ENCODE measurements at places on chromosomes 7 and 10.

DNA sequence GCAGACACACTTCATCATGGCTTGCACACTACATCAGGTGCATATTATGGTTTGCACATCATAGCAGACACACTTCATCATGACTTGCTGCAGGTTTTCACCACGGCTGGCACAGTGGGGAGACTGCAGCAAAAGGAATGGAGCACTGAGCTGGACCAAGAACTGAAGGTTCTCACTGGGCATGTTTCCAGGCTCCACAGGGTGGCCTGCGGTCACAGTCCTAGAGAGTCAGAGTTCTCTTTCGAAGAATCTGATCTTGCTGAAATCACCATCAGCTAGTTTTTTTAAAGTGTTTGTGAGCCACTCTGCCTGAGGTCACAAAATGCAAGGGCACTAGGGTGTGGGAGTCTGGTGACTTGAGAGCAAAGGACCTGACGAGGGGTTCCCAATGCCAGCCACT lies 140.4 kb upstream of the NPY start:
- no peak for DNase-seq

DNA sequence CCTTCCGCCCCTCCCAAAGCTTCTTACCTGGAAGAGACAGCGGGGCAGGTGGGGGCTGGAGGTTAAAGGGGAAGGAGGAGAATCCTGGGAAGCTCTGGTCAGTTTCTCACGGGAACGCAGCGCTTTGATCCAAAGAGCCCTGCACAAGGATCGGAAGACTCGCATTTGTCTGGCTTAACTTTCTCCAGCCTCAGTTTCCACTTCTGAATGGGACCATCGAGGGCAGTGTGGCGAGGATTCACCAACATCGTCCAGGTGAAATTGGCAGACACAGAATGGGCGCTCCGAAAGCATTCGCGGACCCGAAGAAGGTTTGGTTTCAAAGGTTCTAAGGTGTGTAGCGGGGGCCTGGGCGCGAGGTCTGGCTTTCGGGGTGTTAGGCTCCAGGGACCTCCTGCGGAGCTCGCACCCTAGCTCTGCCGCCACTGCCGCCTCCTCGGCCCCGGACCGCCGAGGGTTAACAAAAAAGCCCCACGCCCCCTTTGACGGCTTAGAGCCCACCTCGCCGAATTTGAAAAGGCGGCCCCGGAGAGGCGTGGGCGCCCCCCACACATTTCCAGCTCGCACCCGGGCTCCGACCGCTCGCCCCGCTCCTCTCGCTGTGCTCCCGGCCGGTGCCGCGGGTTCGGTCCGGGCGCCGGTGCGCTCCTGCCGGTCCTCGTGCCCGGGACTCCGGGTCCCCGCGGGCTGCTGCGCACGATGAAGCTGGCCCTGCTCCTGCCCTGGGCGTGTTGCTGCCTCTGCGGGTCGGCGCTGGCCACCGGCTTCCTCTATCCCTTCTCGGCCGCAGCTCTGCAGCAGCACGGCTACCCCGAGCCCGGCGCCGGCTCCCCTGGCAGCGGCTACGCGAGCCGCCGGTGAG lies at the start of gene COL26A1:
Gene COL26A1, plus strand, starts transcription at position 542 of the 862 bp plus-strand sequence. Its CDS starts 158 bp downstream, at position 700.
- DNase-seq: no peak

DNA sequence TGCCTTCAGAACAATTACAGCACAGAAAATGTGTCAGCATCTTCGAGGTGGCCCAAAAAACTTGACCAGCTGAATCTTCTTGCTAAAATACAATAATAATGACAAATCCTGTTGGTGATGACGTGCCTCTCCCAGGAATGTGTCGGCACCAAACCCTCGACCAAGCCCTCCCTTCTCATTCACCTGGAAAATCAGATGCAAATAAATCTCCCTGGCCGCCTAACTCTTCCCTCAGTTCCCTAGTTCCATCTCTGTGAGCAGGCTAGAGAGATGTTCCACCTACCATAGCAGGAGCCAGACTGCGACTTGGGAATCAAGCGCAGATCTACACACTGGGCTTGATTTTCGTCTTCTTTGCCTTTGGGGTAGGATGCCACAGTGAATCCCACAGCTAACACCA lies 4.1 kb downstream of the PRSS1 start:
- no peak for DNase-seq

DNA sequence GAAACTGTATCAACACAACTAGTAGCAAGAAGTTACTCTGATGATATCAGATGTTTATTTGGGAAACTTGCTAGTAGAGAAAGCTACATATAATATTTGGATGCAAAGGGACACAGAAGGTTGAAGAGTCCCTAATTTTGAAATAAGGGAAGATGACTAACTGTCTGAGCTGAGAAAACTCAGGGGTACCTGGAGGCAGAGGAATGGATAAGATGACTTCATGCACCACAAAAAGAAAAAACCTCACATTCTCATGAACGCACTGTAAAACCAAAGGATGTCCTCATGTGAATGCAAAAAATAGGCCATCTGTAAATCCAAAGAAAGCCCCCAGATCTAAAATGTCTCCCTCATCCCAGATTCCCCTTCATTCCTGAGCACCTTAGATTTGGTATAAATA lies 29.3 kb downstream of the PRSS2 start:
- DNase-seq: no peak

DNA sequence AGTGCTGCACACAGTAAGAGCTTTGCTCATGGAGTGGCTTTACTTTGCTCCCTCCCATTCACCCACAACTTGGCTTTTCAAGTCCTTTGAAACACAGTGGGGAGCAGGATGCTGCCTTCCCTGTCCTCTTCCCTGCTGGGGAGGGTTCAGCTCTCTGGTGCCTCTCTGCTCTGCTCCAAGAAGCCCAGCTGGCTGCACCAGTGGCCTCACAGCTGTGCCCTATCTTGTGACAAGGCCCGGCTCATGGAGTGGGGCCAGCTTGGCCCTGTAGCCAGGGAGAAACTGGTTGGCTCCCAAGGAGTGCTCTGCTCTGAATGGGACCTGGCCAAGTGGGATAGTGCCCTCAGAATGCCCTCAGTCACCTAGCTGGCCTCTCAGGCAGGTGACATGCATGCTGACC lies 212.3 kb upstream of the ZMIZ1 start:
- DNase-seq: no peak

DNA sequence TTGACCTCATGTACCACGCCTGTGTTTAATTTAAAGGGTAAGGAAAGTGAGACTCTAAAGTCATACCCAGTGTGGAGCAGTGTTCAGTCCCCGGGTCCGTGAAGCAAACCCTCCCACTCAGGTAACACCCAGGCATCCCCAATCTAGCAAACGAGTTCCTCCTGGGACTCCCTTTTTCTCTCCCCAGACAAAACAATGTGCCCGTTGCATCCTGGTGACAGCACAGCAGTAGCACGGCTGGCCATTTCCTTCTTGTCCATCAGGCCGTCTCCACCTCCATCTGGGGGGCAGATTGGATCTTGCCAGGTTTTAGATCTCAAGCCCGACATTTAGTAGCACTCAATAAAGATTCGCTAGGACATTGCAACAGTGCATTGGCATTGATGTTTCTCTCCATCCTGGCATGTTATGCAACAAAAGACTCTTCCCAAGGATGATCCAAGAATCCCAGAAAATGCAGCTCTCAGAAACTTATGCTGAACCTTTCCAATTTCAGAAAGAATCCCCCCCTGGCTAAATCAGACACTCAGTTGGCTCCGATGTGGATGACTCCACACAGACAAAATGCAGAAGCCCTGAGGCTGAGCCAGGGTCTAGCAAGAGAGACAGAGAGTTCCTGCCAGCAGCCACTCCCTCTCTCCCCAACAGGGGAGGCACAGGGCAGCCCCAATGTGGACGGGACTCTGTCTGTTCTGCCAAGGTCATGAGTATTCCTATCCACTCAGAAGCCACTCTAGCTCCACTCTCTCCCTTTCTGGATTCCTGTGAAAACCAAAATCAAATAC lies 274.5 kb upstream of the MGMT start:
- no peak for DNase-seq

GRCh38 chr10:29386342-29386999 lies 97.6 kb downstream of the LYZL1 start:
- DNase-seq: no peak

DNA sequence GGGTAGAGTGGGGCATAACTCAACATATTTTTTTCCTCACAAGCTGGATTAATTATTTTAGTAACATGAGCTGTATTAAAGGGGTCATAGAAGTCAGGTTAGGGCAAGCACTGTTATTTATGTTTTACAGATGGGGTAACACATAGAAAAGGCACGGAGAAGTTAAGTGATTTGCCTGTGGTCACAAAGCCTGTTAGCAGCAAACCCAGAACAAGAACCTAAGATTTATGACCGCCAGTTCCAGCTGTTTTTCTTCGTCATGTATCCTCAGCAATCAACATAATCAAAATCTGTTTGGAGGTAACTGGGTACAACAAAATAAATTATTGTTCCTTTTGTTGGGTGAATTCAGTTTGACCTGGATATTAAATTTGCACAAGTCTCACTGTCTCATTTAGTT lies 57.2 kb upstream of the BET1 start:
- DNase-seq: no peak

GRCh38 chr10:101096378-101096777 lies 34.6 kb downstream of the KAZALD1 start:
- DNase-seq: no peak

GRCh38 chr10:7492660-7493046 lies 81.8 kb upstream of the SFMBT2 start:
- DNase-seq: no peak

- DNase-seq: no peak
Measured at GRCh38 chr10:15315286-15315685, 55.8 kb downstream of the FAM171A1 start.

DNA sequence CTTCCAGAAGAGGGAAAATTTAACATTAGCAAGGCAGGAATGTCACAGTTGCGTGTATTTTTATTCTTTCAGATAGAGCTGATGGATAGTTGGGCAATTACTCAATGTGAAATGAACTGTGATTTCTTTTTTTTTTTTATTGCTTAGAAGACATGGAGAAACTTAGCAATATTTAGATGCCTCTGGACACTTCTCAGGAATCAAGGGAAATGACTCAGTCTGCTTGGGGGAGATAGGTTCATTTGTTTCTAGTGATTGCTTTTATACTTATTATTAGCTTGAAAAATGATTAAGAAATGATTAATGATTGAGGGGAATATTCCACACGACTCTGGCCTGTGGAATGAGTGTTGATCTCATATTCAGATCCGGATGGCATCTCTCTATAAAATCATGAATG lies 33.1 kb upstream of the TBX20 start:
- no peak for DNase-seq

- DNase-seq: no peak
Measured at GRCh38 chr7:18145160-18145559, 117.5 kb upstream of the PRPS1L1 start.

- no peak for DNase-seq
Measured at GRCh38 chr10:126301701-126302475, 86.4 kb downstream of the ADAM12 start.

GRCh38 chr10:69884686-69885085 lies 83.0 kb downstream of the COL13A1 start:
- no peak for DNase-seq

DNA sequence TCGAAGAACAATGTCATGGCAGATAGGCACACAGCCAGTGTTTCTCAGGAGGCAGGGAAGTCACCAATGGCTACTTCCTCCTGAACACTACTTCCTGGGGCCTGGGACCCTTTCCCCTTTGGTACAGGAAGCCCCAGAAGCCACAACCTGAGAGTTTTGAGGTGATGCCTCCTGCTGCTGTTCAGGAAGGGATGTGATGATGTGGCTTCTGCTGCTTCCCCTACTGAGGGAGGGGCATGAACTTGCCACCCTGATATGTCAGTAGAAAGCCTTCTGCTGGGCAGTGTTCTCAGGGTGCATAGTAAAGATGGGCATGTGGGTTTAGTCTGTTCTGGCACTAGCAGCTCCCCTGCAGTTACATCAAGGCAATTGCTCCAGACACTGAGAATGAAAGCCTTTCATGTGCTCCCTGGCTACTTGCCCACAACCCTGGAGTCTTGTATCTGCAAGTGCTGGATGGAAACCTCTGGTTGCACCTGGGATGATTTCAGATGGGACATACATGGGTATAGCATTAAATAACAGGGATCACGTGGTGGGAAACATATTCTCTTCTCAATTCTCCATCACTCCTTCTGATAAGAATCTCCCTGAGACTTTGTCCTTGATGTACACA lies 69.3 kb downstream of the ADRA2A start:
- no peak for DNase-seq
